ENCODE measurements at places on chromosomes 12 and 14.

DNA sequence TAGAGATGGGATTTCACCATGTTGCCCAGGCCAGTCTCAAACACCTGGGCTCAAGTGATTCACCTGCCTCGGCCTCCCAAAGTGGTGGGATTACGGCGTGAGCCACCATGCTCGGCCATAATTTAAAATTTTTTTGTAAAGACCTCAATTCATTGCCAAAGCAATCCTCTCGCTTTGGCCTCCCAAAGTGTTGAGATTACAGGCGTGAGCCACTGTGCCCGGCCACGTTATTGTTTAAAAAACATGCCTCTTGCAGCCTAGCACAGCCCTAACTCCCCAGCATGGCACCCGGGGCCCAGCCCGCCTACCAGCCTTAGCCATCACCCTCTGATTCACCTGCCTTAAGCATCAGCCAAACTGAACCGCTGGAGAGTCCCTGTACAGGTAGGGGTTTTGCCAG, 13.1 kb upstream of the RPS6KL1 start:
- DNase-seq = no peak

DNA sequence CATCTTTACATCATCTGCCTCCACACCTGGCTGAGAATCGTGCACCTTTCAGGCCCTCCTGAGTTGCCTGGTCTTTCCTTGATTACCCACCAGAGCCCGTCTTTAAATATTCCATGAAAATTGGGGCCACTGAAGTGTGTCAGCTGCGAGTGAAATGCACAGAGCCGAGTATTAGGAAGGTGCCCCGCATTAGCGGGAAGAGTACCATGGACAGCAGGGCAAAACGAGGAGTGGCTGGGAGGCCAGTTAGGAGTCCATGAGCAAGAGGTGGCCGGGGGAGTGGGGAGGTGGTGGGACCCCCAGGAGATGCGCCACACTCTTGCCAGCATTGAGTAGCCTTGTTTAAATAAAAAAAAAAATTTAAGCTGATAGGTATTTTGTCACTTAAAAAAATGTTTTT, 99.6 kb downstream of the TSPAN9 start:
- no peak for DNase-seq

- no peak for DNase-seq
Observed at GRCh38 chr12:108004319-108004718, 124.8 kb upstream of the WSCD2 start.

- no peak for DNase-seq
Observed at GRCh38 chr14:65431951-65432350, 19.4 kb downstream of the FUT8 start.

DNA sequence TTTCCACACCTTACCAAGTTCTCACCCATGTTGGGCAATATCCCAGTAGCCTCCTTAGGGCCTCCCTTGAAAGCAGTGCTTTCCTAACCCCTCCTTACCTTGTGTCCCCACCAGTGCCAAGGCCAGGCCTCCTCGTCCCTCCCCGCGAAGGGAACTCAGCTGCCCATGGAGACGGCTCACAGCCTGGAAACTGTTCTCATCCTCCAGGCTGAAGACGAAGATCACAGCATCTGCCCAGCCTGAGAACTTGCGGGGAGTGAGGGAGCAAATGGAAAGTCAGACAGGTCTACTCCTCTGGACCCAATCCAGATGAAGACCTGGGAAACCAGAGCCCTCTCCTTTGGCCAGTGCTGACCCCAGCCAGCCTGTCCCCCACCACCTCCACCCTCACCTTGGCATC, 4.6 kb downstream of the AGAP2 start:
- no peak for DNase-seq
